ENCODE measurements at places on chromosomes 11 and 22.

DNA sequence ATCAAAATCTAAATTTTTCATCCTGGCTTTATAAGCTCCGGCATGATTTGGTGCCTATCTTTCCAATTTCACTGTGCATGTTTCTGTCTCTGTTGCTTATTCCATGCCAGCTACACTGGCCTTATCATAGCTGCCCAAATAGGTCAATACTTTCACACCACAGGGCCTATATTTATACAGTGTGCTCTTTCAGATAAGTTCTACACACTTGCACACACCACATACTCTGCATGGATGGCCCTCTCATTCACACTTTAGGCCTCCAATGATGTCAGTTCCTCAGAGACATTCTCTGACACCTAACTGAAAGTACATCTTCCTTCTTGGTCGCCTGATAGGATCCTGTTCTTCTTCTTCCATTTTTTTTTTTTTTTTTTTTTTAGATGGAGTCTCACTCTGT is 7.0 kb downstream of the ALG8 start:
- no peak for DNase-seq

- DNase-seq: no peak
Observed at GRCh38 chr11:69123593-69124545, 31.9 kb upstream of the SMIM38 start.

GRCh38 chr11:94449437-94449836 is 44.2 kb downstream of the MRE11 start:
- no peak for DNase-seq

- no peak for DNase-seq
Observed at GRCh38 chr11:118434553-118435289, 1.6 kb upstream of the KMT2A start.

GRCh38 chr11:110795112-110795624 is 82.9 kb upstream of the ARHGAP20 start:
- DNase-seq: no peak

DNA sequence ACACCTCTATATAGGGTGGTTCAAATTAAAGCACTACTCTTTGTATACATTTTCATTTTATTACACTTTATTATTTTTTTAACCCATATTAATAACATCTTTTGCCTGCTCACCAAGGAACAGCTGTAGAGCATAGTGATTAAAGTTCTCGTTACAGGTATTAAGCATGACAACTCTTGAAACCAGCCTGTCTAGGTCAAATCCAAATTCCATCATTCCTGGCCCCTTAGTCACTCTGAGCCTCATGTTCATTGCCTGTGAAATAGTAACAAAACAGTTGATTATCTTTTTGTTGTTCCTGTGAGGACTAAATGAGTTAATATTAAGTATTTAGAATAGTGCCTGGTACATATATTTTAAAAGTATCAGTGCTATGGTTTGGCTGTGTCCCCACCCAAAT is 334.5 kb downstream of the RAB38 start:
- DNase-seq: no peak

DNA sequence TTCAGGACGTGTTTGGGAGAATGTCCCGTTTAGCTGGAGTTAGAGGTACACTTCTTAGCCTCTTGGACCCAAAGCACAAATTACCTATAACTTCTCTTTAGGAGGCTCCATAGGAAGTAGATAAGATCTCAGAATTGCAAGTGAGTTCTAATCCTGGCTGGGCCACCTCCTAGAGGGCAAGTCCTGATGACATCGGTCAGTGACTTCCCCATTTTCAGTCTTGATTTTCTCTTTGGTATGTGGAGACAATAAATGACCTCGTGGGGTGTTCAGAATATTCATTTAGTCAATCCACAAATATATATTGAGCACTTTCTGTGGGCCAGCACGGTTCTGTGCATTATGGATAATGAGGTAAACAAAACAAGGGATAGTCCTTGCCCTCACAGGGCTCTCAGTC is 208.6 kb downstream of the CWF19L2 start:
- DNase-seq: no peak

GRCh38 chr11:84800755-84801346 is 826.3 kb downstream of the DLG2 start:
- DNase-seq: no peak

DNA sequence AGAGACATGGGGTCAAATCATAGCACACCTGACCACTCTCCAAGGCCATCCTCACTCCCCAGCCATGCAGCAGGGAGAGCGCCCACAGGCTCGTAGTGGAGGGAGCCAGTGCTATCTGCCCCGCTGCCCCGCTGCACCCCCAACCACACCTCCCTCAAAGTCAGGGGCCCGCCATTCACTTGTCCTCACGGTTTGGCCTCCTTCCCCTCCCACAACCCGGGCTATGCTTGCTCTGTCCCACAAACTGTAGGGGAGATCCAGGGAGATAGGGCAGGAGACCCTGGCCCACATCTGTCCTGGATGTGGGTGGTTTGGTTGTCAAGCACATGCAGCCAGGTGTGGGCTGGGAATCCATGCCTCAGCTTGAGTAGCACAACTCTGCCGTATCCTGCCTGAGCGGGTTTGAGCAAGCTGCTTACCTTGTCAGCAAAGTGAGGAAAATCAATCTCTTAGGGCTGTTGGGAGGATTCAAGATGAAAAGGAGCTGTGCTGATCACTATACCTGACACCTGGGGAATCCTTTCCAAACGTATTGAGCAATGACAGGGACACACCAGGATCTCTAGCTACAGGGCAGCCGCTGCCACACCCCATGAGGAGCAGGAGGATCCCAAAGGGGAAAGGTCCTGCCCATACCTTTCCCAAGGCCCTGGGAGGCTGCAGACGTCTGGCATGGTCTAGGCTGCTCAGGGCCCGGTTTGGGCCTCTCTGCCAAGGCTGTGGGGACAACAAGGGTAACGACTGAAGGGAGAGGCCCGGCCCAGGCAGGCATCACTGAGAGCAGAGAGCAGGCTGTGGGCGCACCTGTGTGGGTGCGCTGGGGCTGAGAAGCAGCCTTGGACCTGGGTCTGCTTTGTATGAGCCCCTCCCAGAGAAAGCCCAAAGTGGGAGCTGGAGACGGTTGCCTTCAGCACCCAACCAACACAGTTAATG is 23.3 kb downstream of the KCNJ5 start:
- no peak for DNase-seq

All from stimulated activated CD8-positive, alpha-beta memory T cell treated with anti-CD3 and anti-CD28 coated beads, Interleukin-2, amount 100 ng/mL, for 1 hour (primary cell).